Activated T-helper 1 cell treated with anti-CD3 and anti-CD28 coated beads, Interleukin-12 subunit alpha, Interleukin-12 subunit beta, Interleukin-2, Interleukin-4 antibody, amounts not matched to agents 30 ng/mL and 10 ng/mL and 1 ng/mL, durations not matched to agents 14 hours and 24 hours and 36 hours (primary cell): ENCODE measurements at places on chromosomes 7 and 10.

DNA sequence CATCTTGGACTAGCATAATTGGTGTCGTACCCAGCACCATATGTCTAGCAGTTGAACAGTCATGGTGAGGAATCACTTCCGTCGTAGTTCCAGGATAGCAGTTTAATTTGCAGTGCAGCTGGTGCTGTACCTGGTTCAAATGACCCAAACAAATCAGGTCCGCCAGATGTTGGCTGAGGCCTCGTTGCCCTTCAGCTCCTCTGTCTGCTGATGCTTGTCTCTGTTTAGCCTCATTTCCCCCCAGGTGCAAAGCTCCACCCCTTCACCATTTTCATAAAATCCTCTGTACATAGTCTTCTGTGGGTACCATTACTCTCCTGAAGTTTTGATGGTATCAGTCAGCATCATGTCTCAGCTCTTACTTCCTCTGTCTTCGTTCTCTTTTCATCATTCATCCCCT, 35.1 kb downstream of the UMAD1 start:
- H3K27ac ChIP-seq, result peak overlapping the region; percentile 0
- H3K36me3 ChIP-seq, result peaks cover 23% of the 10 kb centered on the region
- DNase-seq, result no peak
- no peak overlapping the region for H3K4me3 ChIP-seq
- peaks cover 28% of the 10 kb centered on the region for H3K4me1 ChIP-seq

DNA sequence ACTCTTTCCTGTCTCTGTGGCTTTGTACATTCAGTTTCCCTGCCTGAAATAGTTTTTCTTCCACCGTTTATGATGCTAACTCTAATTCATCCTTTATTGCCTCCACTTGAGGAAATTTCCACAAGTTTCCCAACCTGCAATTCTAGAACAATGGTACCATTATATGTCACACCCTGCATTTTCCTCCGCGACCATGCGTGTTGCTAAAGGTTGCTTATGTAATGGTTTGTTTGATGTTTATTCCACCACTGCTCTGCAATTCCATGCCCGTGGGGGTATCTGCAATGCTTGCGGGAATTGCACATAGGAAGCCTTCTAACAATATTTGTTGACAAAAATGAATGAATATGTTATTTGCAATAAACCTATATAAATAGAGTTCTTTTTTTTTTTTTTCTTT, 69.5 kb upstream of the ST8SIA6 start:
- no peak overlapping the region for H3K4me3 ChIP-seq
- H3K4me1 ChIP-seq, result no peaks in the 10 kb centered on the region
- H3K27ac ChIP-seq, result no peak overlapping the region
- DNase-seq, result no peak
- peaks cover 4% of the 10 kb centered on the region for H3K27me3 ChIP-seq
- H3K36me3 ChIP-seq, result no peaks in the 10 kb centered on the region

- no peak overlapping the region for H3K27ac ChIP-seq
- no peaks in the 10 kb centered on the region for H3K27me3 ChIP-seq
- no peak for DNase-seq
- no peak overlapping the region for H3K4me3 ChIP-seq
- H3K4me1 ChIP-seq, result peaks cover 26% of the 10 kb centered on the region
Measured at GRCh38 chr10:34046506-34047034, 712.1 kb upstream of the NRP1 start.

DNA sequence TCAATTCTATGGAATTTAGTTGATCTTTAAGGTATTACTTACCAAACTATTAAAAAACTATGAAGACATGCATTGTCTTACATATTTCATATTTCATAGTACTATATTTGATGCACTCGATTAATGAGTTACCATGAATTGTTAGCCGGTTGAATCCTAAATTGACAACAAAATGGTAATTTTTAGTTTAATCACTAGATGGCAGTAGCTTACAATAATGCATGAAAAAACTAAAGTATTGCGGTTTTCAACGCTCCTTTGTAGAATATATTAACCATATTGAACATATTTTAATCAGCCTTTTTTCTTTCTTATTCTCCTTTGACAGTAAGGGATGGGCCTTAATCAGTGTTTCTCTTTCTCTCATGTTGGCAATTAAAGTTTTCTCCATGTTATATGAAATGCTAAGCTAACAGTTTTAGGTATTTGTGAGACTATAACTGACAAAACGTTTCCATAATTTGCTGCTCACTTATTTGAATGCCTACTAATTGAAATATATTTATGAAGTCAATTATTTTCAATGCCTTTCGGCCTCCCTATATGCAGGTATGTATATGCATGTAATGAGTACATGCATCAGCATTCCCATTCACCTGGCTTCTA, 48.5 kb upstream of the ARL4A start:
- peaks cover 4% of the 10 kb centered on the region for H3K27me3 ChIP-seq
- H3K4me3 ChIP-seq, result no peak overlapping the region
- H3K4me1 ChIP-seq, result peaks cover 16% of the 10 kb centered on the region
- no peak for DNase-seq
- H3K36me3 ChIP-seq, result no peaks in the 10 kb centered on the region

DNA sequence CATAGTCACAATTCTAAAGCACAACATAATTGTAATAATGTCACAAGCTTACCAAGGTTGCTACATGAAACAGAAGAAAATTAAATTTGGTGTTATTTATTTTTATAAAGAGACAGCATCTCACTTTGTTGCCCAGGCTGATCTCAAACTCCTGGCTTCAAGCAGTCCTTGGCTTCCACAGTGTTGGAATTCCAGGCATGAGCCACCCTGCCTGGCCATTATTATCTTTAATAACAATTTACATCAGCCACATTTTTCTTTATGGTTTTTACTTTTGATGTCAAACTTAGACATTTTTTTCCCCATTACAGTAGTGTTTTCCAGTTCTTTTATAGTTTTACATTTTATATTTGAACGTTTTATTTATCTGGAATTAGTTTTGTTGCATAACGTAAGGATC, 46.7 kb downstream of the BMPR1A start:
- H3K27me3 ChIP-seq, result no peaks in the 10 kb centered on the region
- no peaks in the 10 kb centered on the region for H3K36me3 ChIP-seq
- no peak overlapping the region for H3K4me3 ChIP-seq
- no peak for DNase-seq

DNA sequence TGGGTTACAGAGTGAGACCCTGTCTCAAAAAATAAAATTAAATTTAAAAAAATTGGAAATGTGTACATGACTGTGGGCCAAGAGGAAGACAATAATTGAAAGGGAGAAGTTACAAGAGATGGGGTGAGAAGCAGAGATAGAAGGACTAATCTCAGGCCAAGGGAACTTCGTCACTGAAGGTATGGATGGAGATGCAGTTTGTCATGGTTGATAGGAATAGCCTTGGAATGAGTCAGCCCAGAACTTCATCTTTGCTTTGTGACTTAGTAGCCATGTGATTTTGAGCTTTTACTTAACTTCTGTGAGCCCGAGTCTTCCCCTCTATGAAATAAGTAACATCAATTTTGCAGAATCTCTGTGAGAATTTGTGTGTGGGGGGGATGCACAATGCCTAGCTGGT, 6.5 kb upstream of the PODXL start:
- no peak overlapping the region for H3K27ac ChIP-seq
- no peak for DNase-seq
- no peaks in the 10 kb centered on the region for H3K4me1 ChIP-seq
- H3K36me3 ChIP-seq, result no peaks in the 10 kb centered on the region

- no peak for DNase-seq
- H3K4me1 ChIP-seq, result no peaks in the 10 kb centered on the region
Measured at GRCh38 chr10:89549510-89549909, 14.1 kb upstream of the SLC16A12 start.

DNA sequence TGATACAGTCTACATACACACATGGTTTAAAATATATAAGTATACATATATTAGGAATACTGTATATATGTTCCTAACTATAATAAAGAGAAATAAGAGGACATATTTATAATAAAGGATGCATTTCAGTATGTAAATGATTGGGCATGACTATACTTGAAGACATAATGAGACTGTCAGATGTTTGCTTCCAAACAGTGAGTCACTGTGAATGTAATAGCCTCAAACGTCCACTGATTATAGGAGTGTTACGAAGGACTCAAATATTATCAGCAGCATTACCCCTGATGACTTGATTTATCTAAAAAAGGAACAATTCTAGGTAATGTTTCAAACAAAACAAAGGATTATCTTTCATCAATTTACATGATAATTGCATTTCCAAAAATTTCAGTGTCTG, 39.9 kb upstream of the NRBF2 start:
- H3K27me3 ChIP-seq, result peaks cover 3% of the 10 kb centered on the region
- DNase-seq, result no peak
- H3K27ac ChIP-seq, result no peak overlapping the region
- no peaks in the 10 kb centered on the region for H3K36me3 ChIP-seq
- no peak overlapping the region for H3K4me3 ChIP-seq

DNA sequence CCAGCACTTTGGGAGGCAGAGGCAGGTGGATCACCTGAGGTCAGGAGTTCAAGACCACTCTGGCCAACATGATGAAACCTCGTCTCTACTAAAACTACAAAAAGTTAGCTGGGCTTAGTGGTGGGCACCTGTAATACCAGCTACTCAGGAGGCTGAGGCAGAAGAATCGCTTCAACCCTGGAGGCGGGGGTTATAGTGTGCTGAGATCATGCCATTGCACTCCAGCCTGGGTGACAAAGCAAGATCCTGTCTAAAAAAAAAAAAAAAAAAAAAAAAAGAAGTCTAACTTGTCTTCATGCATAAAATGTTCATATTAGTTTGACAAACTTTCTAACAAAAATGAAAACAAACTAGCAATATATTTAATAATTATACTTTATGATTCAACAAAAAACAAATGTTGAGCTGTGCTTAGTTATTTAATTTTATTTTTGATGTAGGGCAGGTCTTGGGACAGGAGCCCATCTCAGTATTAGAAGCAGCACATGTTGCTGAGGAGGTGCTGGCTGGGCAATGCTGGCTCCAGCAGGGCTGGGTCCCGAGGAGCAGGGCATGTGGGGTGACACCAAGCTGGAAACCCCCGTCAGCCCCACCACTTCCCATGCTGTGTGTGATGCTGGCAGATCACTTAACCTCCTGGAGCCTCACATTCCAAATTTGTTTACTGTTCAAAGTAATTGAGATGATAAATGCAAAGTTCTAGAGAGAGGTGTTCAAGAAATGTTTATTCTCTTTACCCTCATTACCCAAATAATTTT, 335.3 kb upstream of the KLF6 start:
- H3K27ac ChIP-seq, result peak overlapping the region; percentile 29
- peaks cover 13% of the 10 kb centered on the region for H3K27me3 ChIP-seq
- H3K4me3 ChIP-seq, result no peak overlapping the region
- peaks cover 13% of the 10 kb centered on the region for H3K36me3 ChIP-seq
- H3K4me1 ChIP-seq, result peaks cover 33% of the 10 kb centered on the region
